T-helper 9 cell (primary cell): ENCODE measurements at places on chromosomes 4 and X.

DNA sequence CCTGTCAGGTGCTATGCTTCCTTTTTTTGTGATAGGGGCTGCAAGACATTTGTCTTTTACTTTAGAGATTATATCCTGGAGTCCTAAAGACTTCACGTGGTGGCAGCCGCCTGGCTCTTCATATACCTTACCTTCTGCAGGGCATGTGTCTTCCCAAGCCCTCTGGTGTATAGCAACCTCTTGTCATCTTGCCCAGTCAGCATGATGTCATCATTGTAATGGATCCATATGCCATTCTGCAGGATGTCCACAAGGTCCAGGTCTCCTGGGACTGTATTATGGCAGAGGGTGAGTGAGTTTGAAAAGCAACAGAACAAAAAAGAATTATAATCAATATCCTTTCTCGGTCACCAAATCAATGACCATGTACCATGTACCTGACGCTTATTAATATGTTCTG is 82.2 kb upstream of the SCOC start:
- DNase-seq, result no peak

- no peak for DNase-seq
Measured at GRCh38 chr4:146592019-146592418, 46.7 kb upstream of the POU4F2 start.

- no peak for DNase-seq
Measured at GRCh38 chrX:45238489-45238888, 37.8 kb upstream of the DIPK2B start.

- DNase-seq, result no peak
Measured at GRCh38 chrX:29851857-29852605, 363.3 kb upstream of the MAGEB2 start.

- no peak for DNase-seq
Measured at GRCh38 chr4:53810643-53811042, 219.4 kb upstream of the LNX1 start.

DNA sequence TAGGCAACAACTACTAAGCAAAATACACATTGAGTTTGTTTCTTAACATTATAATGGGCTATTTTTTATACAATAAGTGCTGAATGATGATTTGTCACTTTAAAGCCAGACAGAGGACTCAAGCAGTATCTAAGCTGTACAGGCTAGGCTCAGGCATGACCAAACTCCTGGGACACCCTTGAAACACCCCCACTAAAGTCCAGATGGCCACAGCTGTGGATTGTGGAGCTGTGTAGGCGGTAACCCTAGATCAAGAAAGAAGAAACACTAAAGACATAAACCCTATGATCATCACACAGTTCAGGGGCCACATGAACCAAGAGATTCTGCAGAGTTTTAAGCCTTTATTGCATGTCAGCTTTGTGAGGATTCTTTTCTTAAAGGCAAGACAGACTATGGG is 25.1 kb downstream of the TAB3 start:
- DNase-seq, result no peak

GRCh38 chr4:61619528-61619927 is 419.4 kb downstream of the ADGRL3 start:
- no peak for DNase-seq

DNA sequence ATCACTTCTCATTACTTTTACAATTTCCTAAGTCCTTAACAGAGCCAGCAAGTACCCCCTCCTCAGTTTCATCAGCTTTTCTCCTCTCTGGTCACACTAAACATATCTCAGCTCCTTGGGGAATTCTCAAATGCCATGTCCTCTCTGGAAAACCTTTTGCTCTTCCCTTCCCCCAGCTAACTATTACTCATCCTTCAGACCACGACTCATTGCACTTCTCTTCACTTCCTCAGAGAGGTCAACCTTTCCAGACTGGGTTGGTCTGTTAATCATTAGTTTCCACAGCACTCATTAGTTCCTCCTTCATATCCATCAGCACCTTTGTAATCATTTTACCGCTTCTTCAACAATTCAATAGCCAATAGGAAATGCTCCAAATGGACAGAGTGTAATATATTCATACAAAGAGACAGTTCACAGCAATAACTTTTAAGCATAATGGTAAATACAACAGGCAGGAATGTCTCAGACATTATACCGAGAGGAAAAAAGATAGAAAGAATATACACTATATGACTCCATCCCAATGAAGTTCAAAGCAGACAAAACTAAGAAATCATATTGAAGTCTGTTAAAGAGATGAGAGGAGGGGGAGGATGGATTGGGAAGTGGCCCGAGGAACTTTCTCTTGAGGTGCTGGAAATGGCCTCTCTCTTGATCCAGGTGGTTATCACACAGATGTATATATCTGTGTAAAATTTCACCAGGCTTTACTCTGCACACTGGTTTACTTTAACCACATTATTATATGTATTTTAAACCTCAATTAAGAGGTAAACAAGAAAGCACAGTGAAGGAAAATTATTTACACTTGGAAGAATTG is 39.6 kb downstream of the DDX60L start:
- DNase-seq, result no peak

GRCh38 chr4:44415251-44415650 is 33.4 kb downstream of the KCTD8 start:
- DNase-seq, result no peak

GRCh38 chrX:7420717-7421116 is 272.8 kb upstream of the PUDP start:
- no peak for DNase-seq

- no peak for DNase-seq
Measured at GRCh38 chrX:137431693-137432488, 134.0 kb upstream of the ZIC3 start.

DNA sequence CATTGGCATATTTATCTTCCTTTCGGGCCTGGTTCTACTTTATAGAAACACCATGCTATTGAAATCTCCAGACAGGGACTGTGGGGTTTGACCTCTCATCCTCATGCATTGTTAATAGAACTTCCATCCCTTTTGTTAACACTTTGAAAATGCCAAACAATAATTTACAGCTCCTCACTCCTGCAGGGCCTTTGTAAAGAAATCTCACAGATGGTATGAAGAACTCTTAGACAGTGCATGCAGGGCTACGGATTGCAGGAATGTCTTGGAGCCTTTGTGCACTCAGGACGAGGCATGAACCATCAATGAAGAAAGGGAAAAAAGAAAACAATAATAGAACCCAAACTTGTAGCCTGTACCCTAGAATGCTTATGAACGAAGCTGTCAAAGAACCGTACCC is 92.8 kb upstream of the TMEM47 start:
- DNase-seq, result no peak

GRCh38 chr4:22072726-22073125 is 124.2 kb upstream of the KCNIP4 start:
- DNase-seq, result no peak

GRCh38 chr4:3199653-3200422 is 49.1 kb upstream of the MSANTD1 start:
- DNase-seq, result no peak

- DNase-seq, result no peak
Measured at GRCh38 chr4:82913305-82913704, 12.8 kb downstream of the THAP9 start.

- no peak for DNase-seq
Measured at GRCh38 chr4:16443504-16444088, 217.3 kb upstream of the TAPT1 start.

- DNase-seq, result no peak
Measured at GRCh38 chrX:118971552-118971951, 2.9 kb upstream of the LONRF3 start.

- no peak for DNase-seq
Measured at GRCh38 chr4:6308899-6309643, 39.4 kb downstream of the WFS1 start.

DNA sequence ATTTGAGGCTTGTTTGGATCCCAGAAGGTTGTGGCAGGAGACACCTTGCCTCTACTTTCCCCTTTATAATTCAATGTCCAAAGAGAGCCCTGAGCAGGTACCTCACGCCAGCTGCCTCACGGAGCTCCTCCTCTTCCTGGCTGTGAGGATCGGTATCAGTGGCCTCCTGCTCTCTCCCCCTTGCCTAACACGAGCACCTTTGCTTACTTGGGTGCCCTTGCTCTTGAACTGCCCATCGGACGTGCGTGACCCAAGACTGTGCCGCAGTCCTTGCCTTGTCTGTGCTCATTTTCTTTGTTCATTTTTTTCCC is 27.8 kb upstream of the MSANTD1 start:
- DNase-seq, result no peak
